ENCODE measurements at places on chromosomes 1 and 21. TPM values are rescaled to one million over a fixed set of nuclear protein-coding genes. Genes with fewer than 3 reads are reported as not detected.
A peak's percentile ranks its signal among the peaks of the same experiment; 100 is the strongest.

The KIF26B gene
- polyA plus RNA-seq = 0.06 TPM

The OR2M3 gene
- polyA plus RNA-seq = not detected

The CLDN17 gene
- not detected for polyA plus RNA-seq

The KCNQ4 gene
- polyA plus RNA-seq = 0.06 TPM

The SPRR2E gene
- polyA plus RNA-seq = not detected

The ZNF672 gene
- 30.6 TPM for polyA plus RNA-seq

The TAS1R3 gene
- polyA plus RNA-seq = 0.38 TPM

The PPOX gene
- polyA plus RNA-seq = 31.3 TPM

GRCh38 chr1:16175610-16176553 lies 20.0 kb upstream of the EPHA2 start:
- peak; percentile 87 for DNase-seq

DNA sequence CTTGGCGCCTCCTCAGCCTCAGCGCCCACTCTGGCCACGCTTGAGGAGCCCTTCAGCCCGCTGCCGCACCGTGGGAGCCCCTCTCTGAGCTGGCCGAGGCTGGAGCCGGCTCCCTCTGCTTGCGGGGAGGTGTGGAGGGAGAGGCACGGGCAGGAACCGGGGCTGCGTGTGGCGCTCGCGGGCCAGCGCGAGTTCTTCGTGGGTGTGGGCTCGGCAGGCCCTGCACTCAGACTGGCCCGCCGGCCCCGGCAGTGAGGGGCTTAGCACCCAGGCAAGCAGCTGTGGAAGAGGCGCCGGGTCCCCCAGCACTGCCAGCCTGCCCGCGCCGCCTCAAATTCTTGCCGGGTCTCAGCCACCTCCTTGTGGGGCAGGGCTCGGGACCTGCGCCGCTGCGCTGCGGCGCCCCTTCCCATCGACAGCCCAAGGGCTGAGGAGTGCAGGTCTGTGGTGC lies 61.4 kb downstream of the SLC16A1 start:
- no peak for DNase-seq

DNA sequence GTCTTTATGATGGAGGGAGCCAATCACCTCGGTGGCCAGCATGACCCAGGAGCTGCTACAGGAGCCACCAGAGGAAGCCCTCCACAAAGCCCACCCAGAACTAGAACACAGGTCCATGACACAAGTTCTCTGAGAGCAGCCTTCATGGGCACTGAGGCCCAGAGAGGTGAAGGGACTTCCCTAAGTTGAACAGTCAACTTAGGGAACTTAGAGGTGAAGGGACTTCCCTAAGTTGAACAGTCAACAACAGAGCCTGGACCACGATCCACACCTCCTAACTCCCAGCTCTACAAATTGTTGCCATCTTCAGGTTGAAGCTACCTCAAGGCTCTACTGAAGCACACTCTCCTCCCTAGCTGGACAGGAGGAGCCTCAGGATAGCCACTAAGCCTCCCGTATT lies 132.7 kb downstream of the CCDC185 start:
- no peak for DNase-seq

- DNase-seq = peak; percentile 45
These were observed 247.2 kb downstream of the LRRC7 start for GRCh38 chr1:69814926-69815325.

DNA sequence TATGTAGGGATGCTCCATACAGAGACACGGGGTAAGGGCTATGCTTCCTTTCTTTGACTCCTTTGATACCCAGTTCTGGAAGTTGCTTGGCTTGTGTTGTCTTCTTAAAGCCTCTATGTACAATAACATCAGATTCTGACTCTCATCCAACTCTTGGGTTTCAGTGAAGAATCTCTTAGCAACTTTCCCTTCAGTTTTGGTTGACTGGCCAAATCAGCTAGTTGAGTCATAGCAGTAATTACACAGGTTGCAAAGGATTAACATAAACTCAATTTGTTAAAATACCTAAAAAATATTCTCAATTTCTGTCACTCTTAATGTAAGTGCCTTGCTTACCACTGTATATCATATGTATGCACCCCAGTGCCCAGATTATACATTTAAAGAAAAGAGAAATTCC lies 9.2 kb downstream of the CD1E start:
- DNase-seq = no peak

DNA sequence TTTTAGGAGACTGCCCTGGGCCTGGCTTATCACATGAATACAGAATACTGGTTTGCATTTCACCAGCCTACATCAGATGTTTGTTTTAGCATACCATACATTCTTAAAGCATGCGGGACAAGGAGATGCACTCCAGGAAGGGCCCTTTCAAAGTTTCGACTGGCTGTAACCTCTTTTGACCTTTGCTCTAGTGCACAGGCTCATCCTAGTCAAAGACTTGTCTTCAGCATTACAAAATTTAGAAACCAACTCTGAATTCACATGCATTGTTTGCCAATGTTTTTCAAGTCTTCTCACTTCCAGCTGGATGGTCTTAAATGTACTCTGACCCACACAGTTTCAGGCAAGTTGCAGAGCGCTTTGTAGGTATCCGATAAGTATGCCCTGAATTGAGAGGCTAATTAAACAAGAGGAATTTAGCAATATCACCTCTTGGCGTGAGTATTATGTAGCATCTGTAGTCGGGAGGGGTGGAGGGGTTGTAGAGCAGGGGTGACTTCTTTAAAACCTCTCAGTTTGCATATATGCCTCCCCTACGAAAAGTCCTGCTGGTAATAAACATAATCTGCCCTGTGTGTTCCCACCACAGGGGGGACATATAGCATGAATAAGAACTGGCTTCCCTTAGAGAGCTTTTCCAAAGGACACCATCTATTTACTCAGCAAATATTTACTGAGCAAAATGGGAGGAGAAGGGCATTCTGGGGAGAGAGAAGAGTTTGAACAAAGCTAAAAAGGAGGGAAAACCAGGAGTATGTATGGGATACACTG lies 24.4 kb upstream of the AHCYL1 start:
- no peak for DNase-seq

DNA sequence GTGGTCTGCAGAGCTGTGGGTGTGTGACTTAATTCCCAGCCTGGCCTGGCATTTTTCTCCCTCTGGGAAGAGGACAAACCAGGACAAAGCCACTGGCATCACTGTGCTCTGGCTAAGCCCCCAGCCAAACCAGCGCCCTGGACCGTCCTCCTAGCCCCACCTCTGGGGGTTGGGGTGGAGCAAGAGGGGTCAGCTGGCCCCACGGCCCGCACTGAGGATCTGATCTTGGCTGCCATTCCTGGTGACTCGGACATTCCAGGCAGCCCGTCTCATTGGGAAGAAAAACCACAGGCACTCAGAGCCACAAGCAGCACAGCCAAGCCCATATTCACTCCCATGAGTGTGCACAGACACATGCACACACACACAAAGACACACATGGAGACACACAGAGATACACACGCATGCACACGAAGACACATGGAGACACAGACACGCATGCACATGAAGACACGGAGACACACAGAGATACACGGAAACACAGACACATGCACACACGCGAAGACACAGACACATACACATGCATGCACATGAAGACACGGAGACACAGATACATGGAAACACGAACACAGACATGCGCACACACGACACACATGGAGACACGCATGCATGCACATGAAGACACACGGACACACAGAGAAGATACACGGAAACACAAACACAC lies 2.3 kb upstream of the MXRA8 start:
- DNase-seq = no peak

GRCh38 chr1:49765034-49765433 lies 258.7 kb downstream of the AGBL4 start:
- no peak for DNase-seq

GRCh38 chr1:221149555-221150075 lies 270.4 kb downstream of the HLX start:
- no peak for DNase-seq

DNA sequence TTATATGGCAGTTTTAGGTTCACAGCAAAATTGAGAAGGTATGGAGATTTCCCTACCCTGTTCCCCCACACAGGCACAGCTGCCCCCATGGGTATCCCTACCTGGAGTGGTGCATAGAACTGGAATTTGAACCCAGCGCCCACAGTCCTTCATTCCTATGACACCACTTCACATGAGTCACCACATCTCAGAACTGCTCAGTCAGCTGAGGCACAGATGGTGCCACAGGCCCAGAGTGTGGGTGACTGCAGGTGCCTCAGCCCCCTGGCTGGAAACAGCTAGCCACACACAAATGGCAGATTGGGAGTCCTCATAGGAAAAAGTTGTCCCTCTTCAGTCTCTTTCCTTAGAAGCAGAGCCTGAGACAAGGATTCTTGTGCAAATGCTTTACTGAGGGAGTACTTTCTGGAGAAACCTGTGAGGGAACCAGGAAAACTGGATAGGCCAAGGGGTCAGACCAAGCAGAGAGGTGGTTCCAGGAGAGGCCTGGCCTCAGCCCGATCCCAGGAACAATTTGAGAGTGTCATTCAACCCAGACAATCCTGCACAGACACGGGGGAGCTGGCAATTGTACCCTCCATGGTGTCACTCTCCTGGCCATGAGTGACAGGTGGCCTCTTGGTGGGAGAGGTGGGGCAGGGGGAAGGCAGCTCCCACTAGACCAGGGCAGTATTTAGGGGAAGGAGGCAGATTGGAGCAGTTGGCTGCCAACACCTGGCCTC lies 6.9 kb downstream of the PLA2G2D start:
- DNase-seq = no peak

DNA sequence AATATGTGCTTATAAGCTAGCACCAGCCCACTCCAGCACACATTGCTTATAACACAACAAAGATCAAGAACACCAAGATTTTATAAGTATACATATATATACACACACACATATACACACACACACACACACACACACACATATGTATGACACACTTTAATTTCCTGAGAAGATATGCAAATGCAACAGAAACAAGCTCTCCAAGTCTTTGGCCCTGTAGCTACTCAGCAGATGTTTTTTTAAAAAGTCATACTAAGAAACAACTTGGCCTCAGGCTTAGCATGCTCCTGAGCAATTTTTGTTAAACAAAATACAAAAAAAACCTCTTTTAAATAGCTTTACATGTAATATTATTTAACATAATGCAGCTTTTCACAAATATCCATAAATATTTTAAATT lies 11.1 kb downstream of the TNFSF18 start:
- DNase-seq = no peak

DNA sequence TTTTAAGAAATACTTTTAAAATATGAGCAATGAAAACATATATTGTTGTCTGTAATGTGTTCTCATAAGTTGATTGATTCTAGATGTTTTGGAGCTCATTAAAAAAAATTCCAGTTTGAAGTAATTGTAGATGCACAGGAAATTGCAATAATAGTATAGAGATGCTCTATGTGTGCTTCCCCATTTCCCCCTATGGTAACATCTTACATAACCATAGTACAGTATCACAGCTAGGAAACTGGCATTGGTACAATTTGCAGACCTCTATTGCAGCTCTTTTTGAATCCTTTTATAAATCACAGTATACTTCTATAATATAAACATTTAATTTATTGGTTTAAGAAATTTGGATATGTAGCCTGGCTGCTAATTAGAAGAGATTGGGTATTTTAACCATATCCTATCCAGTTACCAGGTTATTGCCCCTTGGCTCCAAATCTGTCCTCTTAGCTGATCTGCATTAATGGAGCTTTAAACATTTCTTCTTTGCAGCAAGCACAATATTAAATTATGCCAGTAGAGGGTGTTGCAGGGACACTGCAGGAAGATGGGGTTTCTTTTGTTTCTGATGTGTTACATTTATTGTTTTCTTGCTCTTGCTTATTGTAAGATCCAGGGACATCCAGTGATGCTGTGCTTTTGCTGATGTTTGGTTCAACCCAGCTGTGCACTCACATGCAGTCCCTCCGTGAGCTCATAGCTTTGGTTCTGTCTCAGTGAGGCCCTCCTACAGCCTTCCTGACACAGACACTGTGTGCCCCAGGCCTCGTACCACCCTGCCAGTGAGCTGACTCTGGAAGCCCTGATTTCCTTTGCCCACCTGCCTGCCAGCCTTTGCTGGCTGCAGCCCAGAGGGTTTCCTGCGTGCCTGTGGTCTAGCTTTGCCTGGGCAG lies 103.3 kb downstream of the RABGAP1L start:
- DNase-seq = peak; percentile 68

GRCh38 chr1:194447636-194448035 lies 1261.2 kb upstream of the B3GALT2 start:
- DNase-seq = no peak
